ENCODE measurements at places on chromosomes 1 and 21.

GRCh38 chr1:93673163-93673829 is 8.3 kb downstream of the BCAR3 start:
- peak; percentile 20 for DNase-seq

DNA sequence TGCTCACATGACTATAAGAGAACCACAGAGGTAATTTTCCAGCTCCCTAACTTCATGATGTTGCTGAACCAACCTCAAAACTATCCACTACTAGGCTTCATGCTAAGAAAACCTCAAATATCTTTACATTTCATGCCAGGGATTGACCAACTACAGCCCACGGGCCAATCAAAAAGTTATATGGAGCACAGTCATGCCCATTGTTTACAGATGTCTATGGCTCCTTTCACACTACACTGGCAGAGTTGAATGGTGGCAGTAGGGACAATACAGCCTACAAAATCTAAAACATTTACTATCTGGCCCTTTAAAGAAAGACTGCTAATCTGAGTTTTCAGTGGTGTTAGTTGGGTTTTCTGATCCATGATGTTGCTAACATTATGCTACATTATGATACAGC is 154.8 kb downstream of the TM2D1 start:
- no peak for DNase-seq

DNA sequence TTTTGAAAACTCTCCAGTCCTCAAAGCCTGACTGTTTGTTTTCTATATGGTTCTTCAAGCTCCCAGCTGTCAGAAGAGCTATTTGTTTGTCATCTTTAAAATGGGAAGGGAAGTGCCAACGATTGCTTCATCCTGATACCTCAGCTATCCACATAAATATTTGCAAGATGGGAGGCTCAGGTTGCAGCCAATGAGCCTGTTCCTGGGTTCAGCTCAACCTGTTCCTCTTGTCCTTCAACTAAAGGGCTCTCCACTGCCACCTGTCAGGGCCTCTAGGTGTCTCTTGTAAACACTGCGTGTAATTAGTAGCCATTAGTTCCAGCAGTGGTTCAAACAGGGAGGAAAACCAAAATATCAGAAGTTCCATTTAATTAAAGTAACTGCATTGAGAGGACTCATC is 445.1 kb downstream of the AJAP1 start:
- DNase-seq, result no peak

DNA sequence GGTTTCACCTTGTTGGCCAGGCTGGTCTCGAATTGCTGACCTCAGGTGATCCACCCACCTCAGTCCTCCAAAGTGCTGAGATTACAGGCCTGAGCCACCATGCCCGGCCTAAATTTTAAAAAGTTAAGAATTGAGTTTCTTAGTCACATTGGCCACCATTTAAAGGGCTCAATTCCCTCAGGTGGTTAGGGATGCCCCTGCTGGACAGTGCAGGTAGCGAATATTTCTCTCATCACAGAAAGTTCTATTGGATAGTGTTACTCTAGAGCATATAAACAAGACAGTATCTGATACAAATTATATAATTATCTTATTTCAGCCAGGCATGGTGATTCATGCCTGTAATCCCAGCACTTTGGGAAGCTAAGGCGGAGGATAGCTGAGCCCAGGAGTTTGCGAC is 320.2 kb downstream of the ZP4 start:
- no peak for DNase-seq

GRCh38 chr1:65421351-65422025 is 1.0 kb downstream of the LEPR start:
- DNase-seq, result peak; percentile 93

DNA sequence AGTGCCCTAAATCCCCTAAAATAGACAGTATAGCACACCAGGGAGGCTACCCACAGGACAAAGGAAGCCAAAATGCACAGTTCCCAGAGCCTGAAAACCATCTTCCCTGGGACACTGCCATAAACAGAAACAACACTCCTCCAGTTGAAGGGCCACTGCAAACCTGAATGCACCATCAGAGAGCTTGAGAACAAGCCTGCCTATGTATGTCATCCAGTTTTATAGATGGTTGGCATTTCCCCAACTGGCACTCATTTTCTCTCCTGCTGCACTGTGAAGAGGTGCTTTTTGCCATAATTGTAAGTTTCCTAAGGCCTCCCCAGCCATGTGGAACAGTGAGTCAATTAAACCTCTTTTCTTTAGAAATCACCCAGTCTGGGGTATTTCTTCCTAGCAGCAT is 169.0 kb downstream of the AGBL4 start:
- DNase-seq, result no peak

GRCh38 chr1:19344372-19344810 is 32.3 kb downstream of the SLC66A1 start:
- peak; percentile 43 for DNase-seq

GRCh38 chr1:241355311-241356010 is 1.5 kb downstream of the RGS7 start:
- no peak for DNase-seq

- no peak for DNase-seq
These were observed 152.2 kb upstream of the SGIP1 start for GRCh38 chr1:66381621-66382275.

GRCh38 chr1:163203561-163203960 is 845 bp upstream of the RGS5 start:
- no peak for DNase-seq

Measured in endothelial cell of umbilical vein (primary cell).